Calu3 (cell line): ENCODE measurements at places on chromosomes 13 and 19.

GRCh38 chr13:114118511-114119123 lies 13.8 kb downstream of the RASA3 start:
- H3K27me3 ChIP-seq, result no peaks in the 10 kb centered on the region
- no peaks in the 10 kb centered on the region for H3K4me1 ChIP-seq
- DNase-seq, result peak; percentile 6
- no peak overlapping the region for H3K4me3 ChIP-seq
- H3K36me3 ChIP-seq, result no peaks in the 10 kb centered on the region
- H3K27ac ChIP-seq, result no peak overlapping the region

DNA sequence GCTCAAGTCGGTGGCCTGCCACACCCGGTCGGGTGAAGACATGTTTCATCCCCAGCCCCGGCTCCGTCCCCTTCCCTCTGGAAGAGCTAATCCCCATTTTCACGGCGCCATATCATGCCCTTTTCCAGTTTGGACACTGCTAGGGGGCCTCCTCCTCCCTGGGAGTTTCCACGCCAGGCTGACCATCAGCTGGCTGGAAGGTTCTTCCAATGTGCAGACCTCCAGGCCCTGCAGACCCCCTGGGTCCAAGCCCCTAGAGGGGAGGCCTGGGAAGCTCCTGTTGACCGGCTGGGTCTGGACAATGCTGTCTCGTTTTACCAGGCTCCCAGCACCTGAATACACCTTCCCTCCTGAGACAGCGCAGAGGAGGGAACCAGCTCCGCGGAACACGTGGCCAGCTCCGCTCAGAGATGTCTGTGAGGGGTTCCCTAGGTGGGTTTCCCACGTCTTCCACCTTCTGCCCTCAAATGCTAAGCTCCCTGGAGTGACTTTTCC lies 44.7 kb upstream of the RANBP3 start:
- H3K4me3 ChIP-seq, result no peak overlapping the region
- no peaks in the 10 kb centered on the region for H3K4me1 ChIP-seq
- no peak overlapping the region for H3K27ac ChIP-seq
- H3K27me3 ChIP-seq, result no peaks in the 10 kb centered on the region

DNA sequence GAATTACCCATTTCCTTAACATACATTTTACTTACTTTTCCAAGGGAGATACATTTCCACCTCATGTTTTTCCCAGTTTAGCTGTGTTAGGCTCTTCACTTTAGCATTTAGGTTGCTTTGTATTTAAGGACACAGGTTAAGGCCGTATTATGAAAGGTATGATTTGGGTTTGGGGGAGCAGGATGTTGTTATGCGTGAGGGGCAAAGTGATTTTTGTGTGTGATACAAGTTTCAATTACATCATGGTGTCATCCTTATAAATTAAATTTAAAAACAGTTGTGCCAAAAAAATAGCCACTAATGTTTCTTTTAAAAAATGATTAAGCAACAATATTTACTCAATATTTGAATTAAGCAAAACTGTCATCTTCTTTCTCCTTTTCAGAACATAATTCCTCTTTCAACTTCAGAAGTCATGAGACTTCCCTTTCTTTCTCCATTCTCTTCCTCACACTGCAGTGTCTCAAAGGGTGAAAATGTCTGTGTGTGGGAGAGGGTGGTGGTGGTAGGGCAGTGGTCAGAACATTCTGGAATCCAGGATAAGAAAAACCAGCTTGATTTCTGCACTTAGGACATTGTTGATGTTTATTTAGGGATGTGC lies 126.2 kb downstream of the KCNRG start:
- H3K27ac ChIP-seq, result no peak overlapping the region
- DNase-seq, result no peak
- H3K36me3 ChIP-seq, result no peaks in the 10 kb centered on the region

DNA sequence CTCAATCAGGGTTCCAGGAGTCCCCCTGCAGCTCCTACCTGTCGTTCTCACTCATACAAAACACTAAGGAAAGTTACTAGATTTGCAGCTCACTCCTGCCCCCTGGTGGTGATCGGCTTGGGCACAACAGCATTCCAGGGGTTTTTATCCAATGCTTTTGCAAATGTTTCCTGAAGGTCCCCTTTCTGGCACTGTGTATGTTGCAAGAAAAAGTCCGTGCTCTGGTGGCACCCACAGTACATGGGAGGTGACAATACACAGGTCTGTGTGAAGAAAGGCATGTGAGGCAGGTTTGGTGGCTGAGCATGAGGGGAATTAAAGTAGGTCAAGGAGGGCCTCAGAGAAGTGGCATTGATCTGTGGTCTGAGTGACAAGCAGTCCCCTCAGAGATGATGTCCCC lies 8.6 kb upstream of the TYK2 start:
- H3K27me3 ChIP-seq, result no peaks in the 10 kb centered on the region
- H3K36me3 ChIP-seq, result peaks cover 19% of the 10 kb centered on the region
- H3K27ac ChIP-seq, result peak overlapping the region; percentile 66
- no peaks in the 10 kb centered on the region for H3K4me1 ChIP-seq

DNA sequence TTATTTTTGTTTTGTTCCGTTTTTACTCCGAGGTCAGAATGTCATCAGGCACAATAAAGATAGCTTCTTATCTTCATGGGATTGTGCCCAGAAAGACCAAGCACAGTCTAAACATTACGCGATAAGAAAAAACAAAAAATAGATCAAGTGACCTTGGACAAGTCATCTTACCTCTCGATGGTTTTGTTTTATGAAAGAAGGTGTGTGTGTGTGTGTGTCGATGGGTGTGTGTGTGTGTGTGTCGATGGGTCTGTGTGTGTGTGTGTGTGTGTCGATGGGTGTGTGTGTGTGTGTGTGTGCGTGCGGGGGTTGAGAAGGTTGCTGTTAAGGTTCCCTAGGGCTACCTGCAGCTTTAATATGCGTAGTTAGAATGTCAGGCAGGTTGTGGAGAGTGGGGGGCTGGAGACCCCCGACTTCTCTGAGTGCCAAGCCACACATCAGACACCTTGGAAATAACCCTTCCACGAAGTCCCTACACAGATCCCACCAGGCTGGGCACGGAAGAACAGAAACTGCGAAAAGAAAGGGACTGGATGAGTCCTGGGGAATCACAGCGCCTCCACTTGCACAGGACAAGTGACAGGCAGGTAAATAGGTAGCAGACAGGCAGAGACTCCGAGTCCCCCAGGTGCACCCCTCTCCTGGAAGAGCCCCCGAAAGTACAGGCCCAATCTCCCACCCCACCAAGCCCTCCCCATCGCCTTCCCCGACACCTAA lies 458 bp upstream of the ATP8A2 start:
- DNase-seq, result no peak
- H3K4me3 ChIP-seq, result peak overlapping the region; percentile 53
- H3K27me3 ChIP-seq, result peaks cover 83% of the 10 kb centered on the region

DNA sequence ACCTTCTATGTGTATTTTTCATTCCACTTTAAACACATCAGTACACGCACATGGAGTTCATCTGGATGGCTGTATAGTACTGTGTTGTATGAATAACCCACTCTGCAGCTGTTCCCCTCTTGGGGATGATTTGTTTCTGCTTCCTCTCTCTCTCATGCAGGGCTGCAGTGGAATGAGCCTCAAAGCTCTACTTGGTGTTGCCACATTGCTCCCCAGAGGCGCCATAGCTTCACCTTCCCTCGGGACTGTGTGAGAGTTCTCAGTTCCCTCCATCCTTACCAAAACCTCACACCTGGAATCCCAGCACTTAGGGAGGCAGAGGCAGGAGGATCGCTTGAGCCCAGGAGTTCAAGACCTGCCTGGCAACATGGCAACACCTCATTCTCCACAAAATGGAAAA lies 28.4 kb upstream of the GPR183 start:
- DNase-seq, result no peak
- H3K4me1 ChIP-seq, result no peaks in the 10 kb centered on the region
- H3K36me3 ChIP-seq, result peaks cover 7% of the 10 kb centered on the region
- no peaks in the 10 kb centered on the region for H3K27me3 ChIP-seq
